Left ventricle myocardium superior (tissue), 1 donor: ENCODE measurements at places on chromosomes 12 and 14.

DNA sequence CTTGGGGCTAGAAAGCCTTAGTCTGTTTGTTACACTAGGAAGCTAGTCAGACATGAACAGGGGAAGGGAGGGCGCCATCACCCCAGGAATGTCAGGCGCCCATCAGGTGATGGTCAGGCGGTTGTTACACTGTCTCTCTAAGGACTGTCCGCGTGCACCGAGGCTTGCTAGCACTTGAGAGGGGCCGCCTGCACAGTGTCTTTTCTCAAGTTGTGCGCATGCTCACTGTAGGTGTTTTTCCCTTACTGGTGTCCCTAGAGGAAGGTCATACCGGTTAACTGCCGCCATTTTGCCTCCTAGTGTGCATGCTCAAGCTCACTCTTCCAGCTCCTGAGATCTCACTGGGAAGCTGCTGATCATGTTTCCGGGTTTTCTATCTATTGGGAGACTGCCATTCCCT lies 855.0 kb upstream of the TMEM132C start:
- DNase-seq: no peak

GRCh38 chr14:35406506-35407305 lies 2.2 kb upstream of the NFKBIA start:
- DNase-seq: no peak

GRCh38 chr12:1870998-1871917 lies 47.2 kb downstream of the CACNA2D4 start:
- no peak for DNase-seq

GRCh38 chr12:33634544-33634943 lies 194.9 kb upstream of the SYT10 start:
- no peak for DNase-seq

DNA sequence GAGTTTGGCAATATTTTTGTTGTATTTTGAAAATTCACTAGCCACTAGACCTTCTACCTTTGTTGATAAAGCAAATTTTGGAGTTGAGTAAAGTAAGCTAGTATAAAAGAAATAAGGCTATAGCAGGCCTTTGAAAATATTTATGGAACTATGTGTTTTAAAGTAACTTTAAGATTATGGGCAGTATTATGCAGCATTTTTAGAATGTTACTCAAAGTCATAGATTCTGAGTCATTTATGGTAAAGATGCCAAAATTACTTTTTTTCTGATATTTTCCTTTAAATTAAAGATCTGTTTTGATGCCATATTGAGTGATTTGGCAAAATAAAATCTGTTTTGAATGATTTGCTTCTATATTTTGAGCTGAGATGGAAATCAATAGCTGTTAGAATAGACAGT lies 57.2 kb downstream of the SYNE2 start:
- DNase-seq: no peak

GRCh38 chr12:94892544-94893267 lies 110.8 kb downstream of the NDUFA12 start:
- DNase-seq: no peak

DNA sequence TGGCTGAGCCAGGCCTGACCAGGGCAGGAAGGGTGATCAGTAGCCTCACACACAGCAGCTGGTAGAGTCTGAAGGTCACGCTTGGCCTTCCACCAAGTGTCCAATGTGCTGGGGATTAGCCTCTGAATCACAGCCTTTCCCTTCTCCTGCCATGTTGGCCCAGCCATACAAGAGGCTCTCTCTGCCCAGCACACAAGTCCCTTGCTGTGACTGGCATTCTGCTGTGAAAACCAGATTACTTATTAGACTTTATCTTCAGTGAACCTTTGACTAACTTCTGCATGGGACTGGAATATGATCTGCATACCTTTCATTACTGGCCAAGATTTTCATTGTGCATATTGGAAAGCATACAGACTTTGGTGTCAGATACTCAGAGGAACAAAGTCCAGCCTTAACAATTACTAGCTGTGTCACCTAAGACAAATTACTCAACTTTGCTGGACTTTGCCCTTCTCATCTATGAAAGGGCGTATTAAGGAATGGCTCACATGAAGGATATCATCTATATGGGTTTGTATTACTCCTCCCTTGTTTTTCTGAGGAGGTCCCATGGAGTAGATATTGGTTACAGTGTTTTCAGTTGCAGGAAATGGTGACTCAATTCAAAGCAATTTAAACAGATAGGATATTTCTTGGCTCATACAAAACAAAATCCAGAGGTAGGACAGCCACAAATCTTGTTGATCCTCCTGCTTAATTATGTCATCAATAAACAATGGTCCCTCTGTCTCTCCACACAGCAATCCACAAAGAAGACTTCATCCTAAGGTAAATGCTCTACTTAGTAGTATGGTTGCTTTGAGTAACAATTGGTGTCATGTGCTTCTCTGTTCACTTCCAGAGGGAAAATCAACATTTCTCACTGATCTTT lies 99.6 kb downstream of the DYRK2 start:
- DNase-seq: no peak

DNA sequence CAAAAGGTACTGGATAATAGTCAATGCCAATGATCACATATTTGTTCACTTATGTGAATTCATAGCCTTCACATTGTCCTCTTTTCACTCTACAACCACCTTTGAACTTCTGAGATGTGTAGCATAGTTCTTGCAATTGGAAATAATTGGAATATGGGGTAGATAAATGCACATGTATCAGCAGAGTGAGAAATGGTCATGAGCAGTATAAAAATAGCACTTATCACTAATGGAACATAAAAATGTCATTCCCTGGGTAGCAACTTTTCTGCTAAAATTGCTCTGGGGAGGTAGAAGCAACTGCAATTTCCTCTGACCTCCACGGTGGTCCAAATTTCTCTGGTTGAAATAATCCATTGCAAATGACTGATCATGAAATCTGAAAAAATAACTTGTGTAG lies 1785.7 kb upstream of the FLRT2 start:
- DNase-seq: no peak

GRCh38 chr14:93927800-93928145 lies 629 bp downstream of the FAM181A start:
- no peak for DNase-seq

GRCh38 chr14:24915958-24916595 lies 133.9 kb downstream of the STXBP6 start:
- no peak for DNase-seq

- no peak for DNase-seq
Measured at GRCh38 chr14:66643344-66643743, 135.4 kb downstream of the GPHN start.

DNA sequence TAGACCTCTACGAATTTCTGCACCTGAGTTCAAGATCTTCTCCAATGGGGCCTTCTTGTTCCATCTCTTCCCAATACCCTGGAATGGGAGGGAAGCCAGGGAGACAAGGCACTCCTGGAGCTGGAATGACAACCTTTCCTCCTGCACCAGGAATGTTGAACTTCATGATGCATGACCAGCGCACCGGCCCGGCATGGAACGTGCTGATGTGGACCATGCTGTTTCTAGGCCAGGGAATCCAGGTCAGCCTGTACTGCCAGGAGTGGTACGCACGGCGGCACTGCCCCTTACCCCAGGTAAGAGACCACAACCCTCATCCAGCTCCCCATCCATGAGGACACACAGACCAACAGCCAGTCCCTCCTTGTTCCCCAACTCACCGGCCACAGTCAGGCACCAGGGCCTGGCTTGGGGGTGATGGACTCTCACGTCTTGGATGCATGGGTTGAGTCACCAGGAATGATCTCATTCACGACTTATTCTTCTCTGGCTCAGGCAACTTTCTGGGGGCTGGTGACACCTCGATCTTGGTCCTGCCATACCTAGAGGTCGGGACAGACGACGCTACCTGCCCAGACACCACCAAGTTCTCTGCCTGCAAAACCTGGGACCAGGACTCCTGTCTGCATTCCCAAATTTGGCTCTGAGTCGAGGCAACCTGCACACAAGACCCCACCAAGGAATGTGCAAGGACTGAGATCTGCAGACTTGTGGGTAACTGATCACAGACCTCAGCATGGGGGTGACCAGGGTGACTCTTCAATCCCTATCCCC lies 20.5 kb downstream of the SOAT2 start:
- DNase-seq: no peak

DNA sequence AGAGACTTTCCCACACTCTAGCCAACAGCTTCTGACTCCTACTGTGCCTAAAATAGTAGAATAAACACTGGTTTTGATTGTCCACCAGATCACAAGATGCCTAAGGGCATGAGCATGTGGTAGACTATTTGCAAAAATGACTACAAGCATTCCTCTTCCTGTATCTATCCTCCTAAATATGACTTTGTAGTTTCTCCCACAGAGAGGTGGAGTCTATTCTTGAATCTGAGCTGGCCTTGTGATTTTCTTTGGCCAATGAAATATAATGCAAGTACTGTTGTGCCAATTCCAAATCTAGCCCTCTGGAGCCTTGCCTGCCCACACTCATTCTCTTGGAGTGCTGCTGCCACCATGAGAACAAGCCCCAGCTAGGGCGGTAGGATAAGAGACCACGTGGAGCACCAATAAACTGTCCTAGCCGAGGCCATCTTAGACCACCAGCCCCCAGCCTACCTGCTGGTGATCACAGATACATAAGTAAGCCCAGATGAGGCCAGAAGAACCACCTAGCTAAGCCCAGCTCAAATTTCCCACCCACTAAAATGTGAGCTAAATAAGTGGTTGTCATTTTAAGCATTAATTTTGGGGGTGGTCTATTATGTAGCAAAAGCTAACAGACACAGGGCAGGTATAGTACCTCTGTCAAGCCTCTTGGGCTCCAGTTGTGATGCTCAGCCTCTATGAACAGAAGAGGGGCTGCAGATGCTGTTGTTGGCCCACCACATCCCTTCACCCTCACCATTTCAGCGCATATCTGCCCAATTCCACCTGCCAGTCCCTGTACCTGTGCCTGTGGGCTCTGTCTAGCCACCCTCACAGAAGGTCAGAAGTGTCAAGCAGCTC lies 17.9 kb downstream of the ZFP36L1 start:
- no peak for DNase-seq

DNA sequence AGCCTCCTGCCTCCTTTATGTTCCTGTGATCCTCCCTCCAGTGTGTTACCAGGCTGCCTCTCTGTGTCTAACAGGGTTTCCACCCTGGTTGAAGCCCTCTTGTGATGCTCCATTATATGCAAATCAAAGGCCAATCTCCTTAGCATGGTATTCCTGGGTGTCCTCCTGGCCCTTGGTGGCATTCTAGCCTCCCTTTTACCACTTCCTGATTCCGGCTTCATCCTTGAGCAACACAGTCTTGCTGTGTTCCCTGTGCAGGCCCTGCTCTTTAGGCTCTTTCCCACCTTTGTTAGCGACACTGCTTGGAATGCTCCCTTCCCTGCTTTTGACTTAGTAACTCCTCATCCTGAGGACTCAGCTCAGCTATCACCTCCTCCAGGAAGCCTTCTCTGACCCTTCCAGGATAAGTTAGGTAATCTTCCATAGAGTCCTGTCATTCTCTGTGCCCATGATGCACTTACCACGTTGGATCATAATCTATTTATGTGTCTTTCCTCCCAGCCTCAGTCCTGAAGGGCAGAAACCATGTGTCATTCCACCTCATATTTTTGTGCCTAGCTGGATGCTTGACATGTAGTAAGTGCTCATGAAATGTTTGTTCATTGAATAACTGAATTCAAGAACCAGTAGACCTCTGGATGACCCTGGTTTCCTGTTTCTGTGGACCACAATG lies 37.3 kb downstream of the PRKCH start:
- no peak for DNase-seq

DNA sequence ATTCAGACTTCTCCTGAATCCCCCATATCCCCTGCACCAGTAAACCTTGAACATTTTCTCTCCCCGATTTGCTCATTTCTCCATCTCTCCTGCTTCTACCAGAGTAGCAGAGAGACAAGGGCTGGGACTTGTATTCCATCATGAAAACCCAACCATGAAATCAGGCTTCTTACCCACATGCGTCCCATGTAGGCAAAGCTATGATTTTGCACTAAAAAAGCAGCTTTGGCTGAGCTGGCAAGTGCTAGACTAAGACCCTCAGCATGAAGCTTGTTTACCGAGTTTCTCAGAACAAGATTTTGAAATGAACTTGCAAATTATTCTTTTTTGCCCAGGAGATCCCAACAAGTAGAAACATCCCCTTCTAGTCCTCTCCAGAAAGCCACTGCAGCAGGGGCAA lies 80.3 kb upstream of the RFLNA start:
- no peak for DNase-seq

DNA sequence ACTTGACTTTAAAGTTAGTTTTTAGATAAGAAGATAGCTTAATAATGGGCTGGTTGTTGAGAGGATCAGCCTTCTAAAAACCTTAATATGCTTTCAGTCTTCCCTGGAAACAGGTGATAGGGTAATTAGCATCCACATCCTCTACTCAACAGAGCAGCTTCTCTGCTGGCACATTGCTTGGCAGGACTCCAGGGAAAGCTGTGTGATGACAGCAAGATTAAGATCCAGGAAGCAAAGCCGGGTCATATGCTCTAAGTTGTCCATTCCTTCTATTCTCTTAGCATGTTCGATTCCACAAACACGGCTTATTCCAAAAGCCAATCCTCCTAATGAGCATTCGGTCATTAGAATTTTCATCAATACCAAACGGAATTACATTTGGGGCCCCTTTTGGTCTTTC lies 87.0 kb downstream of the HMGA2 start:
- no peak for DNase-seq
